ENCODE measurements at places on chromosomes 6 and 20.
A peak's percentile ranks its signal among the peaks of the same experiment; 100 is the strongest.

DNA sequence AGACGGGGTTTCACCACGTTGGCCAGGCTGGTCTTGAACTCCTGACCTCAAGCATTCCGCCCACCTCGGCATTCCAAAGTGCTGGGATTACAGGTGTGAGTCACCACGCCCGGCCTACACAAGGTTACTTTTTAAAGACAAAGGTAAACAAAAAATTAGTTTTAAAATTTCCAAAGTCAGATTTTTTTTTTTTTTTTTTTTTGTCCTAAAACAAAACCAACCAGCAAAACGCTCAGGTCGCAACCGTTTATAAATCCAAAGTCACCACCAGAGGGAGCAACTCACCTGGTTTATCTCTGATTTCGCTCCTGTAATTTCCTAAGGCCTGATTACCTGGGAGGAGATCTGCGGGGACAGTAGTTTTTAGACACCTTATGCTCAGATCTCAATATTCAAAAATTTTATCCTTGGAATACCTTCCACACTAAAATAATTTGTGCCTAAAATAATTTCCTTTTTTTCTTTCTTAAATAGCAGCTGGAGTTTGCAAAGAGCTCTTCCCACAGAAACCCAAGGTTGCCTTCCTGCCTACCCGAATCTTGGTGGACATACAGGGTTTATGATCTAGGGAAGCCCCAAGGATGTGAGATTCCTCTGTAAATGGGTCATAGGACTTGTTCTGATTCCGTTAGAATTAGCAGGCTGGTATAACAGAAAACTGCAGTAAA lies 19.8 kb upstream of the TREM1 start:
- peak; percentile 50 for DNase-seq

GRCh38 chr6:53373638-53374037 lies 24.9 kb upstream of the ELOVL5 start:
- DNase-seq, result no peak

DNA sequence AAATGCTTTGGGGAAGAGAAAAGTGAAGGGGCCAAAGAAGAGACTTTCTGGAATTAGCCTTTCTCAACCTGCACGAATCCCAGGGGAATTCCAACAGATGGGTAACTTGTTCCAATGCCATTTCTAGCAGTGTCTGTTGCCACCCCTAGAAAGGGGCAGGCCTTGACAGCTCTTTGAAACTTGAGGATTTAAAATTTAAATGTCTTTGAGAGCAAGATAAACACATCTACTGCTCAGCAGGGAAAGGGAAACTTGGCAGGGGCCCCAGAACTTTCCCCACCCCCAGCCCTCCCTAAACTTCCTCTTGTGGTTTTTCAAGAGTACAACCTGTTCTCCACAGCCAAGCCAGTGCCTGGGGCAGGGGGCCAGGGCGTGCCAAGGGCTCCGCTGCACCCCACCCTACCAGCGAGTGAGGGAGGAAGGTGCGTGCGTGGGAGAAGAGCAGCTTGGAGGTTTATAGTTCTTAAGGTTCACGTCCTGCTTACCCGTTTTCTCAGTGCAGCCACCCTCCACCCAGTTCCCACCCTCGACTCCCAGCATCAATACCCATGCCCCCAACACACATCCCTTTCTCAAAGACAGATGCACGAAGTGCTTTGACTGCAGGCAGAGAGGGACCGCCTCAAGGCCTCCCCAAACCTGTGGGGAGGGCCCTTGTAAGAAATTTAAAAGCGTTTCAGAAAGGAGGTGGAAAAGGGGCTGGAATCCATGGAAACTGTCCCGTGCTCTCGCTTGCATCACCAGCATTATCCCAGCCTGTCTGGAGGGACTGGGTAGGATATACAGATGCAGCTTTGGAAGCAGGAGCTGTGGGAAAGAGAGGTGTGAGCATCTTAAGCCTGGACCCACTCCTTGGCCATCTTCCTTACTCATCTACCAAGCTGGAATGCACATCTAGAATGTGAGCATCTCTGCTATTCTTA lies 4.5 kb upstream of the TAF8 start:
- peak; percentile 73 for DNase-seq

GRCh38 chr20:36792422-36792821 lies 18.9 kb upstream of the DSN1 start:
- DNase-seq, result peak; percentile 16

- DNase-seq, result no peak
Measured at GRCh38 chr6:136517002-136517401, 33.2 kb downstream of the MAP7 start.

DNA sequence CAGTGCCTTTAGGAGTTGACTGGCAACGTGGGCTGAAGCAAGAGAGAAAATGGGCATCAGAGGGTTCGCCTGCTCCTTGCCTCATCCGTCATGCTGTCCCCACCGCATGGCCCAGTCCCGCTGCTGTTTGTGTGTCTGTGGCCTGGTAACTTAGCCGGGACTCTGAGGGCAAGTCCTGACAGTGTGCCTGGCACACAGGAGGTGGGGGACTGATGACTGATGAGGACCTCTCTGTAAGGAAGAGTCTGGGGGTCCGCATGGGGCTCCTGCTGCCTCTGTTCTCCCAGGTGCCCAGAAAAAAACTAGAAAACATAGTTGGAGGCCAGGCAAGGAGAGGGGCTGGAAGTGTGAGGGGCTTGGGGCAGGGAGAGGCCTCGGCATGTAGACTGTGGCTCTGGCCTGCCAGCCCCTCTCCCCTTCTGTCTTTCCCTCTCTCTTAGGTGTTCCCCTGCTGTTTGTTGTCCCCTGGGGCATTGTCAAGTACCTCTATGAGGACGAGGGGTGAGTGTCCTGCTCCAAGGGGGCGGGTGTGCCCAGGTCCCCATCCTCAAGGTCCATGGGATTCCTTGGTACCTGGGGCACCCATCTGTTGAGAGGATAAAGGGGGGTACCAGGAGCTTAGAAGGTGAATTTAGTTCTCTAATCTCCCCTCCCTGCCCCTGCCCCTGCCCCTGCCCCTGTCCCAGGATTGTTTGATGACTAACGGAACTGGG lies 29.5 kb downstream of the GLP1R start:
- no peak for DNase-seq

DNA sequence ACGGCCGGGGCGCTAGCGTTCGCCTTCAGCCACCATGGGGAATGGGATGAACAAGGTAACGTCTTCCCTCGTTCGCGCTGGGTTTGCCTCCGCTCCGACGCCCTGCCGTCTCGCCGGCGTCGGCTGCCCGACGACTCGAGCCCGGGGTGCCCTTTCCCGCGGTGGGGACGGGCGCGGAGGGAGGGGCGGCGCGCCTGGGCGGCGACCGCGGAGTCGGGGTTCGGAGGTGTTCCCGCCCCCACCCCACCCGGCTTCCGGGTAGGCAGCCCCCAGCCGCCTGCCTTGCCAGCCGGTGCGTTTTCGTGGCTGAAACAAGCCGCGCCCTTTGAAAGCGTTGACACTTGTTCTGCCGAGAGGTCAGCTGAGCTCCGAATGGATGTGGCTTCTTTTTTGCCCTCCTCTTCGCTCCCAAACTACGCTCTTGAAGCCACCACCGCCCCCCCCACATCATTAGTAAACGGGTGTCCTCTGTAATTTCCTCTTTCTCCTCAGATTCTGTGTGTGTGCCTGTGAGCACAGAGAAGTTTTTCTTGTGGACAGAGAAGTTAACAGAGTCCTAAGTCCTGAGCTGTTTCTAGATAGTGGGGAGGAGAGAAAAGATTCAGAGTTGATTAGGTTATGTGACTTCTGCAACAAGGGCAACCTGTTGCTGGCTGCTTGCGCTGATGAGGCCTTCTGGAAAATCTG lies 362 bp downstream of the DUSP22 start:
- DNase-seq, result peak; percentile 80

GRCh38 chr20:20609522-20609921 lies 102.9 kb downstream of the RALGAPA2 start:
- no peak for DNase-seq

- no peak for DNase-seq
Measured at GRCh38 chr6:138032571-138032970, 74.6 kb downstream of the PERP start.

DNA sequence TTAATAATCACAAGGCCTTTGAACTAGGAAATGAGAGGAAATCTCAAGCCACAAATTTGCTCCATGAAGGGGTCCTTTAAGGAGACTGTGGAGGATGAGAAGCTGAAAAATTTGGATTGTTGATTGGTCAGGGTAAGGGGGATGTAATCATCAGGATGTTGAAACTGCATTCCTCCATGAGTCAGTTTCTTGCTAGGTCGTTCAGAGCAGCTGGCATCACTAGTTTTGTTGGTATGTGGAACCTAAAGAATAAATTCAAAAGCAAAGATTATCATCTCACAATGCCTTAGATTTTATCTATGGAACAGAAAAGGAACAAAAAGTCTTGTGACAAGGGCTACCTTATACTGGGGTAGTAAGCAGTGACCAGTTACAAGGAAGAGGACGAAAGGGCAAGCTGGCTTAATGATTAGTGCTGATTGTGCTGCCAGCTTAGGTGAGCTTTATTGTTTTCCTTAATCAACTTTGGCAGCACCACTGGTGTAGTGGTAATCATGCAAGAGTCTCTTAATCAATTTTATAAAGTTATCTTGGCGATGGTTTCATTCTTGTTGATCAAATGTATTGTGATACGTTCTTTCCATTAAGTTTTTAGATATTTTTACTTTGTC lies 36.6 kb downstream of the CRISP2 start:
- DNase-seq, result no peak

Data from activated CD4-positive, alpha-beta T cell treated with anti-CD3 and anti-CD28 coated beads for 48 hours (primary cell).